ENCODE measurements at places on chromosomes 5 and 9. TPM values are rescaled to one million over a fixed set of nuclear protein-coding genes. Genes with fewer than 3 reads are reported as not detected.

Gene GNA14
- total RNA-seq: 12.6 TPM

Gene GARNL3
- total RNA-seq: 2.4 TPM

Gene PCDHA2
- under 0.01 TPM for total RNA-seq

Gene REEP2
- total RNA-seq: 1.1 TPM

DNA sequence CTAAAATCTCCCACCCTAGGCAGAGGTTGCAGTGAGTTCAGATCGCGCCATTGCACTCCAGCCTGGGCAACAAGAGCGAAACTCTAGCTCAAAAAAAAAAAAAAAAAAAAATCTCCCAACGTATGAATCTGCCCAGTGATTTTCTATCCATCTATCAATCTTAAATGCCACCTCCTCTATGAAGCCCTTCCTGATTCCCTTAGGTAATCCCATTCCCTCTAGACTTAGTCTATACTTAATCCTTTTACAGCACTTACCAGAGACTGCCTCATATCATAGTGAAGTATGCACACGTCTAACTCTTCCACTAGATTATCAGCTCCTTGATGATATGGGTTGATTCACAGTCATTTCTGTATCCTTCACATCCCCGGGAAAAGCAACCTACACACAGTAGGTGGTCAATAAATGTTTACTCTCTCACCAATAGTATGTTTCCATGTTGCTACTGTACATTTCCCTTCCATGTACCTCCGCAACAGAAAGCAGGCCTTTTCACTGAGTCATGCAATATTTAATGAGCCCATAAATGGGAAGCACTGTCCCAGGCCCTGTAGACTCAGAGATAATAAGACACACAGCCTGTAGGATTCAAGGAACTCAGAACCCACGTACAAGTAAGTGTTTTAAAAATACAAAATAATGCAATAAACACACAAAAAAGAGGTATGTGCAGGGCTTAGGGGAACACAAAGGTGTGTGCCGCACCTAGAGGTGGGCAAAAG is 1.2 kb downstream of the DROSHA start:
- DNase-seq: no peak

Gene DOLPP1
- total RNA-seq: 7.2 TPM

GRCh38 chr5:62460578-62460983 is 48.0 kb downstream of the IPO11 start:
- DNase-seq: peak; percentile 70

- no peak for DNase-seq
These were observed 165.8 kb upstream of the STK32A start for GRCh38 chr5:147068998-147069397.

GRCh38 chr9:86794391-86795046 is 152.8 kb downstream of the GAS1 start:
- no peak for DNase-seq

GRCh38 chr9:126490871-126491567 is 122.7 kb upstream of the LMX1B start:
- DNase-seq: peak; percentile 67

DNA sequence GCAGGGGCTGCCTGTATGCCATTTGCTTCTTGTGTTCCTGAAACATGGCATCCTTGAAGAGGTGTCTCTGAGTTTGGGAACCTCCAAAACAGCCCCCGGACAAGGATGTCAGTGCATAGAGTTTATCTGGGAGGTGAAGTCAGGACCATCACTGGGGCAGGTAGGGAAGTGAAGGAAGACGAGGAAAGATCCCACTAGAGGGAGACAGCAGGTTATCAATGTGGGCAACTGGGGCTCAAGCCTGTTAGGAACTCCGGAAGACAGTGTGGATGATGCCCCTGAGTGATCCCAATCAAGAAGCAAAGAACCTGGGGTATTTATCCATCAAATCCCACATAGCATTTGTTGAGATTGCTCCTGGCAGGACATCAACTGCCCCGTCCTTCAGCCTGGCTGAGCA is 233.1 kb downstream of the AGTPBP1 start:
- DNase-seq: no peak

DNA sequence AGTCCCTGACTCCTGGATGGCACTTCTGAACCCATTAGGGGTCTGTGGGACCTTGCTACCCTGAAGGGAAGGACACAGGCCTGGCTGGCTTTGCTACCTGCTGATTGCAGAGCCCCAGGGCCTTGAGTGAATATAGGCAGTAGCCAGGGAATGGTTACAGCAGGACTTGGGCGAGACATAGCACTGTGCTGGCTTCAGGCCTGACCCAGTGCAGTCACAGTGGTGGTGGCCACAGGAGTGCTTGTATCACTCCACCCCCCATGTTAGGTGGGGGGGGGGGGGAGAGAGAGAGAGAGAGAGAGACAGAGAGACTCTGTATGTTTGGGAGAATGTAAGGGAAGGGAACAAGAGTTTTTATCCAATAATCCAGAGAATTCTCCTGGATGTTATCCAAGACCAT is 439.3 kb upstream of the ZNF608 start:
- no peak for DNase-seq

Gene NR5A1
- not detected for total RNA-seq

- DNase-seq: no peak
These were observed 19.9 kb downstream of the GOLM1 start for GRCh38 chr9:86079421-86079831.

DNA sequence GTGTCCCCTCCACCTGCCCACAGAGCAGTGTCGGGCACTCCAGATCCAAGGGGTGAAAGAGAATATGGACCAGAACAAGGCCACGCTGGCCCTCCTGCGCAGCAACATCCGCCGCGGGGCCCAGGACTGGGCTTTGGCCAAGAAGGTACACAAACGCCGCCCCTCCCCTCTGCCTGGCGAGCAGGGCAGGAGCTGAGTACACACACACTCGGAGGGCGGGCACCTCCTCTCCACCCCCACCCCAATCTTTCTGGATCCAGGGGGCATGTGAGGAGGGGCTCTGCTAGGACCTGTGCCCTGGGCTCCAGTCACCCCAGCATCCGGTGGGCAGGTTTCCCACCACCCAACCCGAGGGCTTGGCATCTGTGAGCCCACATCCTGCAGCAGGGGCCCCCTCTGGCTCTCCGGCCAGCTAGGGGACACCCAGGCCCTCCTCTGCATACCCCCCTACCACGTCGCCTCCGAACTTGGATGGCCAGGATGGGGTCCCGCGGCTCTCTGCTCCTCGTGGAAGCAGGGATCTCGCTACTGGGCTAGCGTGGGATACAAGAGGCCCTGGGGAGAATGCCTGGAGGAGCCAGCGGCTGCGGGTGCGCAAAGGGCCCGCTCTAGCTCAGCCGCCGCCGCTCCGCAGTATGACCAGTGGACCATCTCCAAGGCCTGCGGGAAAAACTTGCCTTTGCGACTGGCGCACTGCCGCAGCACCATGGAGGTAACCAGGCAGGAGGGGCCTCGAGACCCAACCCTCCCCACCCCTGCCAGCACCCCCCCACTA is 3.1 kb downstream of the CCDC183 start:
- no peak for DNase-seq

- DNase-seq: no peak
These were observed 93.0 kb downstream of the PCSK5 start for GRCh38 chr9:75983319-75984045.

DNA sequence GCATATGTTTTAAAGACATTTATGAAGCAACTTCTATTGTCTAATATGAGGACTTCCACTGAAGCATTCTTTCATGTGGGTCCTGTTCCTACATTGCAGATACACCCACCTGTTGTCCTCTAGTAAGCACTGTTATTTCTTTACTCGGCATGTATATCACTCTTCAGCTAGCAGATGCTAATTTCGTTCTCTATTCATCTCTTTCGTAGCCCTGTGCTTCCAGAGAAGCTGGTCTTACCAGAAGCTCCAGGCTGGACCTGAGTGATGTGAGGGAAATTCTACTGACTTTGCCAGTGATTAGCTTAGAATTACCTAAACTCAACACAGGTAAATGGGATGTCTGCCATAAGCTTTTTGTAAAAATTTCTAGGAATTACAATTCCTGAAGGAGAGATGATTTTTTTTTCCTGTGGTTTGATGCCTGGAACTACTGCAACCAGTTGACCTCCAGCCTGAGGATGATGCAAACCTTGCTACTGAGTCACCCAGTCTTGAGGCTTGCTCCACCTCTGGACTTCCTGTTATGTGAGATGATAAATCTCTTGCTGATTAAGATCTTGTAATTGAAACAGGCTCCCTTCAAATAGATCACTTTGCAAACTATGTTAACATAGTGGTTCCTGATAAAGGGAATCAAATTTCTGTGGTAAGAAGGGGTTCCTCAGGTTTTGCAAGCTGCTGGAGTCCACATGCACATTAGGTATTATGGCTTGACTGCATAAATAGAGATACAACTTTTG is 52.2 kb upstream of the SPINK5 start:
- no peak for DNase-seq

Gene SEMA6A
- total RNA-seq: 18.8 TPM

- no peak for DNase-seq
These were observed 304.7 kb upstream of the CLINT1 start for GRCh38 chr5:158163451-158164295.

Gene FAF2
- 30.1 TPM for total RNA-seq

Gene KIF27
- total RNA-seq: 1.3 TPM

DNA sequence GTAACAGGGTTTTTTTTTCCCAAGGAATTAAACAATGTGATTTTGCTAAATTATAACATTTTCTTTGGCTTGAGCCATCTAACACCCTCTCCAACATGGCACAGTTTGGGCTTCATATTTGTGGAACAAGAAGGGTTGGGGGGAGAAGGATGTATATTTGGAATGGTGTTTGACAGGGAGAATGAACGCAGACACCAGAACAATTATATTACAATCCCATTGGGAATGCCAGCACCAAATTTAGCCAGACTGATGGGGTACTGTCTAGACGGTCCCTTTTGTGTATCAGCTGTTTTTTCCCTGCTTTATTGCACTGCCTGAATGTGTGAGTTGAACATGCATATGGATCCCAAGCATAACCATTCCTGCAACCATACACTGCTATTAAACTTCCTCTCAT is 130.9 kb upstream of the TMEM161B start:
- no peak for DNase-seq

DNA sequence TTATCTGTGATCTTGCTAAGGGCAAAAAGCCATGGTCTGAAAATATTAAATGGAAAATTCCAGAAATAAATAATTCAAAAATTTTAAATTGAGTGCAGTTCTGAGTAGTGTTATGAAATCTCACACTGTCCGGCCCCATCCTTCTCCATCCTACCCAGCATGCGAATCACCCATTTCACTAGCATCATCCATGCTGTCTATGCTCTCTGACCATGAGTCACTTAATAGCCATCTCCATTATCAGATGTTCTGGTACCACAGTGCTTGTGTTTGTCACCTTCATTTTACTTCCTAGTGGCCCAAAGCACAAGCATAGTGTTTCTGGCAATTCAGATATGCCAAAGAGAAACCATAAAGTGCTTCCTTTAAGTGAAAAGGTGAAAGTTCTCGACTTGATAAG is 63.3 kb upstream of the SMC5 start:
- no peak for DNase-seq

DNA sequence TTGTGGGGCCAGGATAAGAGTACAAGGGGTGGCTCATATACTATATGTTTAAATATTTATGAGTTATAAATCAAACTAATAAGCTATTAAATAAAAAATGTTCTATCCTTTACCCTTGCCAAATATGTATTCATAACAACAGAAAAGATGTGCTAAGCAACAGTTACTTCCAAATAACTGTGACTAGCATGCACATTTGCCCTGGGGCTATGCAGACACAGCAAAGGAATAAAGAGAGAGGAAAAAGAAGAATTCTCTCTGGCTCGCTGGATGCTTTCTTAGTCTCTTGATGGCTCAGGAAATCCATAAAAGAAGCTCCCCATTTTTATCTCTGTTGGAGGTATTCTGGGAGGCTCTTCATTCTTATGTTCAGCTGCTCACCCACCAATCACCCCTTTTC is 182.4 kb upstream of the ATP10B start:
- no peak for DNase-seq

- peak; percentile 43 for DNase-seq
These were observed 1.1 kb downstream of the UGCG start for GRCh38 chr9:111897601-111898137.

- no peak for DNase-seq
These were observed 295.7 kb upstream of the PTGER4 start for GRCh38 chr5:40383749-40384651.

Gene ADRA1B
- total RNA-seq: under 0.01 TPM

Gene CAVIN4
- 2.0 TPM for total RNA-seq

- no peak for DNase-seq
These were observed 12.4 kb downstream of the PTTG1 start for GRCh38 chr5:160434022-160434531.

DNA sequence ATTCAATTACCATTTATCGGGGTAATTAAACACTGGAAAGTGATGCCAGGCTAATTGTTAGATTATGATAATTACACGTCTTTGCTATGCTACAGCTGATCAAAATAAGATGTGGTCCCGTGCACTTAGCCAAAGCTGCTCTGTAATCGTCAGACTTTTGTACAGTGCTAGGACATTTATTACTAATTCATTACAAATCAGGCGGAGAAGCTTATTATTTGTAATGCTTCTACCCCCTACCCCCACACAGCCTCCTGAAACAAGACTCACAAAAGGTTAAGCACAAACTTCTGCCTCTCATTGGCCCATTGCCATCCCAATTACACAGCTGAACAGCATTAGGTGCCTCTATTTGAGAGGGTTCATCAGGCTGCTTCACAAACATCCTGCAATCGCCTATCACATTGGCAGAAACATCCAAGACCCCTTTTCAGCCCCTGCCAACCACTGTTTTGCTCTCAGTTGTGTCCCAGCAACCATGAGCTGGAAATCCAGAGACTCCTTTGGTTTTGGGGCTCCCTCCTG is 232.7 kb downstream of the EFNA5 start:
- no peak for DNase-seq

GRCh38 chr5:71695071-71695470 is 24.0 kb upstream of the CARTPT start:
- no peak for DNase-seq

GRCh38 chr5:56638061-56638621 is 177.2 kb upstream of the MAP3K1 start:
- no peak for DNase-seq

- peak; percentile 53 for DNase-seq
These were observed 12.9 kb downstream of the TCF7 start for GRCh38 chr5:134127376-134127861.

- DNase-seq: no peak
These were observed 361.0 kb downstream of the NFIB start for GRCh38 chr9:13952906-13953305.

DNA sequence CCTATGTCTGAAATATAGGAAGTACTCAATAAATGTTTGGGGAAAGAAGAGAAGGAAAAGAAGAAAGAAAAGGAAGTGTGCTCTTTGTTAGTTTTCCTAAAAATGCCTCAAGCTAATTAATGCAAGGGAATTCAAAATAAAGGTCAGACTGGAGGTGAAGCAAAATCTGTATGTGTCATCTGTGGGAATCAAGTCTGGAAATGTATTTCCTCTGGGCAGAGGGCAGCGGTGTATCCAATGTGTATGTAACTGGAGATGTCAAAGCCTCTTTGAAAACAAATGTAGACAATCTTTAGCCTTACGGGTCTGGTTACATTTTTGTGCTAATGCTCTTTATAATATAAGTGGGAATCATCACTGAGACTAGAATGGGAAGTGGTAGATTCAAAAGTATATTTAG is 471.4 kb downstream of the MAN2A1 start:
- no peak for DNase-seq

Gene FOXD4
- 0.20 TPM for total RNA-seq

Gene RAD23B
- total RNA-seq: 52.5 TPM

GRCh38 chr5:111132731-111133435 is 40.7 kb downstream of the WDR36 start:
- DNase-seq: no peak

Data from lung microvascular endothelial cell (primary cell).